Umbilical cord (tissue), 2 donors: ENCODE measurements at places on chromosomes 7 and 10. TPM values are rescaled to one million over a fixed set of nuclear protein-coding genes. Genes with fewer than 3 reads are reported as not detected.

DNA sequence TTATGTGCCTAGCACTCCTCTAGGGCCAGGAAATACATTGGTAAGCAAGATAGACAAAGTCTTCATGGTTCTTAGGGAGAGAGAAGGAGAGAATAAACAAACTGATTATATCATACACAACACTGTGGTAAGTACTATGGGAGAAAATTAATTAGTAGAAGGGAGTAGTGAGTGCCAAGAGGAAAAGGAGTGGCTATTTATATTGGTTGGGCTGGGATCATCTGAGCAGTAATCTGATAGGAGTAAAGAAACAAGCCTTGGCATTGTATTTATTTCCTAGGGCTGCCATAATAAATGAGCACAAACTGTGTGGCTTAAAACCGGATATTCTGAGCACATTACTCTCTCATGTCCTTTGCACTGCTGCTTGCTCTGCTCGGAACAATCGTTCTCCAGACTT is 158.1 kb upstream of the PHF14 start:
- DNase-seq: no peak

The FAM171A1 gene
- total RNA-seq: 2.4 TPM

GRCh38 chr7:4803397-4804241 is 28.2 kb downstream of the AP5Z1 start:
- no peak for DNase-seq

DNA sequence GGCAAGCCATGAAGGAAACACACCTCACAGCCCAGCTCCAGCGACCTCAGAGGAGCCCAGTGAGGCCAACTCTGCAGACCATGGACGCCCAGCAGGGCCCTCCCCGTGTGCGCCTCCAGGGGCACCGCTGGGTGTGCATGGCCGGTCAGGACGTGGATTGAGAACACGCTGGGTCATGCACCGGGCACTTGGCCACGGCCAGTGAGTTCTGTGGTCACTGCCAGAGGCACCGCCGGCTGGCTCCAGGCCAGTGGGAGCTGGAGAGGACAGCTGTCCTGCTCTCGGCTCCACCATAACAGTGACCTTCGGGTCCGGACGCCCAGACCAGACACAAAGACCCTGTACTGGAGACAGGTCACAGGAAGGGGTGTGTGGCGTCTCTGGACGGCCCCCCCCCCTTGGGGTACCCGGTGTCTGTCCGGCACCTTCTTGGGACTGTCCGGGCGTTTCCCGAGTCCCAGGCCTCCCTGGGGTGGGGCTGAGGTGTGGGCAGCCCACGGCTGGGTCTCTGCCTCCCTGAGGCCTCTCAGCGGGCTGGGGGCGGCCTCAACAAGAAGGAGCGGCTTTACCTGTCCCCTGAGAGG is 50.4 kb upstream of the NKX6-2 start:
- DNase-seq: no peak

- no peak for DNase-seq
Measured at GRCh38 chr7:127717502-127718339, 65.7 kb downstream of the SND1 start.

- no peak for DNase-seq
Measured at GRCh38 chr10:17725703-17726102, 26.3 kb upstream of the TMEM236 start.

DNA sequence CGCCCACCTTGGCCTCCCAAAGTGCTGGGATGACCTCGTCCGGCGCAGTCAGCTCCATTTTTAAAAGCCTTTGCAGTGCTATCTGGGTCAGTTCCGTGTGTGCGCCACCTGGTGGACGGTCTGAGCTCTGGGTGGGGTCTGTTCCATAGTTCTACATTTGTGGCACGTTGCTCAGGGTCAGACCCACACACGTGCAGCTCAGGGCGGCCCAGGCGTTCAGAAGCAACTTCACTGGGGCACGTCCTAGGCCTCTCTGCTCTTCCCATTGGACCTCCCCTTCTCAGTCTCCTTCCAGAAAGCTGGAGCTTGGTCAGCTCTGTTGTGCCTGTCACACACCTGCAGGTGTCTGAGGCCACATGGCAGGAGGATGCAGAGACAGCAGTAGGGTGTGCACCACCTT is 137.9 kb downstream of the DNAJB6 start:
- no peak for DNase-seq
